Kidney (tissue), 22 donors: ENCODE measurements at places on chromosomes 5 and 9.

DNA sequence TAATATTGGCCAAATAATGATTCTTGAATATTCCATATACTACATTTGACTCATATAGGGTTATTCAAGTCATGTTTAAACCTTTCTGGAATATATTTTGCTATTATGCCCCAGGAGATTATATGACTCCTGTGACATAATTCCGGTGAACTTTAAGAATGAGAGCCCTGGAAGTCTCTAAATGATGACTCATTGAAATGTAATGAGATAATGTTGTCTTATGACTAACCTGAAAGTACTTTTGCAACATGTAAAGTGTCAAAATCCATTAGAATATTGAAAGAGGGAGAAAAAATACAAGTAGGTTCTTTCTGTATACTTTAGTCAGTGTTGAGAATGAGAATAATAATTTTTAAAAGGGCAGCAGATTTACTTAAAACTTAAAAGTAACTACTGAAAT lies 830.4 kb downstream of the MAT2B start:
- H3K36me3 ChIP-seq = no peaks in the 10 kb centered on the region
- no peak for DNase-seq
- H3K27ac ChIP-seq = no peak overlapping the region
- no peaks in the 10 kb centered on the region for H3K27me3 ChIP-seq
- H3K4me1 ChIP-seq = no peaks in the 10 kb centered on the region

DNA sequence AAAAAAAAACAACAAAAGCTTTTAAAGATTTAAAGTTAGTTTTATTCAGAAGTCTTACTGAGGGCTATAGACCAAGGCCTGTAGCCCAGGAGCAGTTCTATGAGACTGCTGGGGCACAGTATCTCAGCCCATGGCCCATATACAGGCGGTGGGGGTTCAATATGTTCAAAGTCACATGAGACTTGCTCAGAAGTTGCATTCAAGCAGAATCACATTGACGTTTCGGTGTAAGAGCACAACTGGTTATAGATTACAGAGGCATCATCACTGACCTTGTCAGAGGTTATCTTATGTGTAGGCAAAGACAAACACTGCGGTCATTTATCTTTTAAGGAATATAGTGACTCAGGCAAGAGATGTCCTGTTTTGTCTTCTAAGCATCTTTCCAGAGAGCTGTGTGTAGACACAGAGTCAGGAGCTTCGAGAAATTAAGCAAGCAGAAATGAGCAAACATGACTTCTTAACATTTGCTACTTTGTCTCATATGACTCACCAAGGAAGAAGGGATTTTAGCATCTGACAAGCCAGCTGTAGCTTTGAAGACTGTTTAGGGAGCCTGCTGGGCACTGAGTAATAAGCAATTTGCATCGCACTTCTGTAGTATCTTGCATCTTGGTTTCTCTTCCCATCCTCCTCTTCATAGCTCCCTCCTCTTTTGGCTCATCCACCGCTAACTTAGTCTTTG lies 12.9 kb upstream of the F2RL1 start:
- no peaks in the 10 kb centered on the region for H3K4me1 ChIP-seq
- DNase-seq = no peak
- no peaks in the 10 kb centered on the region for H3K27me3 ChIP-seq
- H3K4me3 ChIP-seq = no peak overlapping the region
- H3K27ac ChIP-seq = no peak overlapping the region
- no peaks in the 10 kb centered on the region for H3K36me3 ChIP-seq

GRCh38 chr5:181191526-181192336 lies 13.3 kb downstream of the TRIM7 start:
- peak; percentile 98 for DNase-seq
- no peaks in the 10 kb centered on the region for H3K36me3 ChIP-seq
- peaks cover 8% of the 10 kb centered on the region for H3K4me1 ChIP-seq
- no peaks in the 10 kb centered on the region for H3K27me3 ChIP-seq
- peak overlapping the region; percentile 81 for H3K4me3 ChIP-seq
- H3K27ac ChIP-seq = peak overlapping the region; percentile 89

- no peaks in the 10 kb centered on the region for H3K36me3 ChIP-seq
- H3K27me3 ChIP-seq = no peaks in the 10 kb centered on the region
- peak; percentile 52 for DNase-seq
- H3K4me1 ChIP-seq = no peaks in the 10 kb centered on the region
- H3K27ac ChIP-seq = no peak overlapping the region
- H3K4me3 ChIP-seq = no peak overlapping the region
These were observed 170.2 kb downstream of the GAPVD1 start for GRCh38 chr9:125431741-125432271.

DNA sequence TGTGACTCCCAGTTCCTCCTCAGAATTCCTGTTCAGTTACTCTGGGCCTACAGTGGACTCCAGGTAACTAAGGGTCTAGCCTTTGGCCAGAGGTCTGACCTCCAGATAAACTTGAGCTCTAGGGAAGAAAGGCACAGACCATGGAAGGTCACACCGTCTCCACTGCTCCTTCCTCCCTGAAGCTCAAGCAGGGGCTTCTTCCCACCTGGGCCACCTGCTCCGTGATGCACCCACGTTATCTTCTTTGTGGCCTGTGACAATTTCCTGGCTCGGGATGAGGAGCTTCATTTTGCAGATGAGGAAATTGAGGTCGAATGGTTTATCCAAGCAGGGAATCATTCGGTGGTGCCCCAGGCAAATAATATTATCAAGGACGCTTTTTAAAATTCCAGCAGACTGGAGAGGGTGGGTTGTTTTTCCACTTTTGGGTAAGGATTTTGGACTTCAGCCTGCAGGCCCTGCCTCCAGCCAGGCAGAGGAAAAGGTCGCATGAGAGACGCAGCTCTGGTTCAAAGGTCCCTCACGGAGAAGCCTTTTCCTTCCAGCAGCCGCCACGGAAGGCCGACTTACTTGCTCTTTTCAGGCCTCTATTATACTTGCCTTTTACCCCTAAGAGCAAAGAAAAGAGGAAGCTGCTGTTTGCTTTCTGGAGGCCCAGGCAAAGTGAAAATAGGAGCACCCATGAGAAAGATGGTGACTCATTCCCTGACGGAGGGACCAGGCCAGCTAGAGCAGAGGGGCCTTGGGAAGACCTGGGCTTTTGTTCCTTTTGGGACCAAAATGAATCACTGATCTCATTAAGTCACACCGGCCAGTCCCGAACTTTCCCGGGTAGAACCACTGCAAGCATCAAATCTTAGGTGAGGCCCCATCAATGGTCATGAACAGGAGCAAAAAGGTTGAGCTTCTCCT lies 22.8 kb upstream of the DUSP1 start:
- H3K36me3 ChIP-seq = no peaks in the 10 kb centered on the region
- peaks cover 2% of the 10 kb centered on the region for H3K4me1 ChIP-seq
- H3K27ac ChIP-seq = peak overlapping the region; percentile 66
- H3K4me3 ChIP-seq = no peak overlapping the region
- no peaks in the 10 kb centered on the region for H3K27me3 ChIP-seq
- DNase-seq = no peak

DNA sequence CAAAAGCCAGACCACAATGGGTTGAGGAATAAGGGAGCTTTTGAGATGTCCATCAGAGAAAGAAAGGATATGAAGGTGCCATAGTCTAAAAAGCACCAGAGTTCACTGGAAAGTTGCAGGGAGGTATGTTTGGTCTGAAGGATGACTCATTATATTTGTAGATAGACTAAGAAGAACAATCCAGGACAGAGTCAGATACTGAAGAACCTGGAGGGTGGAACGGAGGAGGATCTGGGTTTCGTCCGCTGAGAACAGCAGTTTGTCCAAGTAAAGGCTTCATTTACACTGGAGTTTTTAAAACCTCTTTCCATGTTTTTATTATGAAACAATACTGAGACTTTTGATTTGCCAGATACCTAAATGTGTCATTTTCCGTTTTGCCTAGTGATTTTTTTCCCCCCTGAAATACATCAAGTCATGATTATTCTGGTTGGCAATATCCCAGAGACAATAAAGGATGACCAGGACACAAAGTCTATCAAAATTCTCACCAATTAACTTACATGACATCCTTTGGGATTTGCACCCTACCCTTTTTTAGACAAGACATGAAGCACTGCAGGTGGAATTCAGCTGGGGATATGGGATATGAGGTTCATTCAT lies 219.9 kb downstream of the MLLT3 start:
- H3K27ac ChIP-seq = no peak overlapping the region
- no peak overlapping the region for H3K4me3 ChIP-seq
- H3K4me1 ChIP-seq = no peaks in the 10 kb centered on the region
- no peak for DNase-seq

GRCh38 chr5:111013011-111013410 lies 58.5 kb upstream of the TSLP start:
- H3K27me3 ChIP-seq = no peaks in the 10 kb centered on the region
- no peak overlapping the region for H3K27ac ChIP-seq
- H3K4me3 ChIP-seq = no peak overlapping the region

- H3K36me3 ChIP-seq = no peaks in the 10 kb centered on the region
- no peaks in the 10 kb centered on the region for H3K4me1 ChIP-seq
- DNase-seq = no peak
- H3K4me3 ChIP-seq = no peak overlapping the region
- no peaks in the 10 kb centered on the region for H3K27me3 ChIP-seq
These were observed 2.2 kb upstream of the TSPAN17 start for GRCh38 chr5:176644878-176645670.

- peaks cover 3% of the 10 kb centered on the region for H3K4me1 ChIP-seq
- H3K27me3 ChIP-seq = no peaks in the 10 kb centered on the region
- no peaks in the 10 kb centered on the region for H3K36me3 ChIP-seq
- peak overlapping the region; percentile 80 for H3K4me3 ChIP-seq
- peak overlapping the region; percentile 98 for H3K27ac ChIP-seq
These were observed 586 bp upstream of the FCHO2 start for GRCh38 chr5:72955143-72955767.

DNA sequence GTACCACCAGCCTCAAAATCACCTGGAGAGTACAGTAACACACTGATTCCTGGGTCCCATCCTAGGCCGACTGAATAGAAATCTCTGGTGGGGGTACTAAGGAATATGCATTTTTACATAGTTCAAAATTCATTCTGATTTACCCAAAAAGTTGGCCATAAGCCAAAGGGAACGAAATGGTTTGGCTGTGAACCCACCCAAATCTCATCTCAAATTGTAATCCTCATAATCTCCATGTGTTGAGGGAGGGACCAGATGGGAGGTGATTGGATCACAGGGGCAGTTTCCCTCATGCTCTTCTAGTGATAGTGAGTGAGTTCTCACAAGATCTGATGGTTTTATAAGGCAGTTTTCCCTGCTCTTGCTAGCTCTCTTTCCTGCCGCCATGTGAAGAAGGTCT lies 31.1 kb downstream of the MEGF9 start:
- H3K4me3 ChIP-seq = no peak overlapping the region
- no peak for DNase-seq
- no peak overlapping the region for H3K27ac ChIP-seq
- no peaks in the 10 kb centered on the region for H3K4me1 ChIP-seq

- H3K27me3 ChIP-seq = no peaks in the 10 kb centered on the region
- no peaks in the 10 kb centered on the region for H3K36me3 ChIP-seq
- H3K4me3 ChIP-seq = no peak overlapping the region
- DNase-seq = no peak
These were observed 21.6 kb downstream of the DMRT2 start for GRCh38 chr9:1071730-1072129.

DNA sequence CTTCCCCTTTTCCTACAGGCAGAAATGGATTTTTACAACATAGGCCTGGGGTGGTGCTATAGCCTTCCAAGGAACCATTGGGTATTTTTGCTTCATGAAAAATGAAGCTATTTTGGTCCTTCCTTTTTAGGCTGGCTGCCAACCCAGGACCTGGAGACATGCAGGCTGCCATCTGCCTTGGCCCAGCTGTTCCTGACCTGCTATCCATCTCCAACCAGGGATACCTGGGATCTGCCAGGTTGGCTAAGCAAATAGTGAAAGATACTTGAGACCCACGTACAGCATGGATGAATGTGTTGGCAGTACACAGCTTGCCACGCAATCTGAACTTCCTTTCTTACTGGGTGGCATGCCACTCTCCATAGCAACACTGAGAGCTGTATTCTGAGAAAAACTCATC lies 31.1 kb downstream of the MRPS27 start:
- H3K27ac ChIP-seq = no peak overlapping the region
- no peaks in the 10 kb centered on the region for H3K4me1 ChIP-seq
- no peak for DNase-seq
- no peaks in the 10 kb centered on the region for H3K27me3 ChIP-seq

GRCh38 chr9:74493512-74493911 lies 3.6 kb upstream of the RORB start:
- DNase-seq = no peak
- H3K27ac ChIP-seq = no peak overlapping the region
- H3K4me1 ChIP-seq = no peaks in the 10 kb centered on the region
- no peak overlapping the region for H3K4me3 ChIP-seq

GRCh38 chr9:122126331-122127261 lies 33.0 kb downstream of the NDUFA8 start:
- H3K27me3 ChIP-seq = peaks cover 10% of the 10 kb centered on the region
- peak; percentile 56 for DNase-seq
- no peak overlapping the region for H3K4me3 ChIP-seq
- no peaks in the 10 kb centered on the region for H3K4me1 ChIP-seq
- no peaks in the 10 kb centered on the region for H3K36me3 ChIP-seq

DNA sequence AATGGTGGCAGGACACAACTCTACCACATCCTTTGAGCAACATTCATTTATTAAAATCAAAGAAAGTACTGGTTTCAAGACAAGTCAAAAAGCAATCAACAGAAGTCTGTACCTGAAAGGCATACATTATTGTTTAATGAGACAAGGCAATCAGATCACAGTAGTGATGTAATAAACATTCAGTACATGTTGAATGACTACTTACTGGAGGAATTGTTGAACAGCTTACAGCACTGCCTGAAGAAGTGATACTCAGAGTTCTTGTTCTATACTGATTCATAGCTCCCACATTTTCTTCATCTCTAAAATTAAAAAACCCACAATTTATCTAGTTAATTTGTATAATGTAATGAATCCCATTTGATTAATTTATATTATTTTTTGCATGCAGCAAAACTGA lies 18.2 kb downstream of the RIOK2 start:
- no peak overlapping the region for H3K27ac ChIP-seq
- DNase-seq = no peak
- H3K27me3 ChIP-seq = no peaks in the 10 kb centered on the region

GRCh38 chr5:162107591-162107990 lies 40.0 kb downstream of the GABRG2 start:
- H3K4me1 ChIP-seq = no peaks in the 10 kb centered on the region
- H3K27me3 ChIP-seq = no peaks in the 10 kb centered on the region
- DNase-seq = no peak
- H3K36me3 ChIP-seq = no peaks in the 10 kb centered on the region
- no peak overlapping the region for H3K4me3 ChIP-seq
- no peak overlapping the region for H3K27ac ChIP-seq

DNA sequence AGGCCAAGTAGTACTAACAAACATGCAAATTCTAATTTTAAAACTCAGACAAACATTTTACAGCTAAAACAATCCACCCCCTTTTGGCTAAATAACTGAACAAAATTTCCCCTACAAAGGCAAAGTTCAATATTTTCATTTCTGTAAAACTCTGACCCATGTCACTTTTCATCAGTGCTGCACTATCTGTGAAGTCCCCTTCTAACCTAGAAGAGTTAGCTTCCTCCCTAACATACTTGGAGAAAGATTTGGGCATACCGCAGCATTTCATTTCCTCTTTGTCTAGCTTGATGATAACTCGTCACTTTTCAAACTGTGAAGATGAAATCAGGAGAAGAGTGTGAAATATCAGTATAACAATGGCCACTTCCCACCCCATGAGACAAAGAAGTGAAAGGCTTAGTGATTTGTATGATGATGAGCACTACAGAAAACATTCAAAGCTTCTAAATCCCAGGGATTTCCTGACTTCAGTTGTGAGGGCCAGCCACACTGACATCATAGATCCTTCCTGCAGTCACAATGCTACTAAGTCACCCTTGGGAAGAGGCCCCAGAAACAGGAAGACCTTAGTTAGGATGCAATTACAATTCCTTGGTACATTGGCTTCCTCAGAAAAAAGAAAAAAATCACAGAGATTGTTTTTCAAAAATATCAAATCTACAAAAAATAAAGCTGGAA lies at the start of gene FAM81B:
Gene FAM81B, plus strand, starts transcription at position 555 of the 681 bp plus-strand sequence. Its CDS starts 24 bp downstream, at position 579.
- no peak within 1 kb of the TSS for H3K4me3 ChIP-seq
- H3K27me3 ChIP-seq = no peaks in the 10 kb centered on the region
- no peak for DNase-seq
